ENCODE measurements at places on chromosomes 1 and 21.

GRCh38 chr1:230578616-230579015 is 63.7 kb upstream of the COG2 start:
- DNase-seq: no peak

DNA sequence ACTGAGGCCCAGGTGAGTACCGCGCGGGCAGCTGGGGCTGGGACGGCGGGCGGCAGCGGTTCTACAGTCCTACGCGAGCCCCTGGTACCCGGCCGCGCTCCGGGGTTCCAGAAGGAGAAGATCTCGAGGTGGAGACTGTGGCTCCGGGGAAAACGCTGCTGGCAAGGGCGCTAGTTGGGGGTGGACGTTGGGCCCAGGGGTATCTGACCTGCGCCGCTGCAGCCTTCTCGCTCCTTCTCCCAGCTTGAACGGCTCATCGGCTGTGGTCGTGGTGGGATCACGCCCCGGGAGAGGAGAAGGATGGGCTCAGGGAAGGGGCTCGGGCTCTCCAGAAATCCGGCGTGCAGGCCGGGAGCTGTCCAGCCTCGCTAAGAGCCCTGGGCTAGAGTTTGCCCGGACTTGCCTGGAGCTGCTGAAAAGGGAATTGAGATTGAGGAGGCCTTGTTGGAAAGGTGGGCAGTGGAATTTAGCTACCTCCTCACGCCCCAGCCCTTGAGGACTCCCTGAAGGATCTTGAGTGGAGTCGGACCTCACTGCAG is 1.1 kb upstream of the POU3F1 start:
- DNase-seq: no peak

DNA sequence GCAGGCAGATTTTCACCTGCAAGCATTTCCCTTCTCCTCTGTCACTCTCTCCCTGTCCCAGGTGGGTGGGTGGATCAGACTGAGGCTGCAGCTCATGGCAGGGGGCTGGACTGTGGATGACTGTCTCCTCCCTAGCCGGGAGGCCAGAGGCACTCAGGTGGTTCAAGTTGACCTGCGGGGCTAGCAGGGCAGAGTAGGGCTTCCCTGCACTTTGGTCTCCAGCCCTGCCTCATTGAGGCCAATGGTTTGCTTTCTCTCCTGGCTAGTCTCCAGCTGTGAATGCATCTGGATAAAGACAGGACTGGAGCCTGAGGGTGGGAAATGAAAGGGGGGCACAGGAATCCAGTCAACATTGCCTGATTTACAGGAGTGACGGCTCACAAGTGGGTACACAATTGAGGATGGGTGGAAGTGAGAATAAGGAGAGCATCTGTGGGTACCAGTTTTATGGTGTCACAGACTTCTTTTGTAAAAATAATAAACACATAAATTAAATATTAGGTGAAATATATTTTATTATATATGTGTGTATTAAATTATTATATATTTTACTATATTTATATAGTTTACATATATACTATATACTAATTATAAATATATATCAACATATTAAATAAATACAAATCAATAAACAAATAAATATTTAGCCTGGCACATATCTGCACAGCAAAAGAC is 25.6 kb downstream of the RUNX1 start:
- DNase-seq: no peak

GRCh38 chr21:29991624-29992023 is 51.8 kb upstream of the GRIK1 start:
- DNase-seq: no peak

DNA sequence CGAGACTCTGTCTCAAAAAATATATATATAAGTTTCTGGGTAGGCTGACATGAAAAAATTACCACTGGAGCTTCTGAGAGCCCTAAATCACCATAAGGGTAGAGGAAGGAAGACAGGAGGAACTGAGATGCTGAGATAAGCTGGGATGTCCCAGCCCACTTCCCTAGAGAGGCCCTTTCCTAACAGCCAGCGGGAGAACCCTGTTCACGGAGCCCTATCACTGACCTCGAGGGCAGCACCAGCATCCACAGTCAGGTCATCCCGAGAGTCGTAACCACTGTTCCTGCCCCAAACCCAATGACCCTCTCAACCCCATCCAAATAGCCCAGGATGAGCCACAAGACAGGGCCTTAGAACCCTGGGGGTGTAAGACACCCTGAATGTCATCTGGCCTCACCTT is 77.5 kb downstream of the CD34 start:
- no peak for DNase-seq

- no peak for DNase-seq
Observed at GRCh38 chr1:212605441-212606394, 2.8 kb upstream of the ATF3 start.

DNA sequence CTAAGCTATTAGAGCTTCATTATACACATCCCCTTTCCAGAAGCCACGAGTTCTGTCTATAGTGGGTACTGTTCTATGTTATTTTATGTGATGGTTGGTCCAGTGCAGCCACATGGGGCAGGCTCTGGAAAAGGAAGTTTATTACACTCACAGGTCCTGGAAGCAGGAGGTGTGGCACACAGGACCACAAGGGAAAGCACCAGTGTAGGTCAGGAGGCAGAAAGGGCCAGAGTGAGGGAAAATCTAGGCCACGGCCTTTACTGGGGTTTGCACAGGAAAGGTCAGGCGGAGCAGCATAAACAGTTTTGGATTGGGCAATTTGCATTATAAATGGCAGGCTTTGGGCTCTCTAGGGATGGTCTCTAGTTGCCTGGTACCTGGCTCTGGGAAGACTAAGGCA is 21.8 kb upstream of the CNIH3 start:
- no peak for DNase-seq

GRCh38 chr1:37001703-37002102 is 32.6 kb downstream of the GRIK3 start:
- DNase-seq: no peak

DNA sequence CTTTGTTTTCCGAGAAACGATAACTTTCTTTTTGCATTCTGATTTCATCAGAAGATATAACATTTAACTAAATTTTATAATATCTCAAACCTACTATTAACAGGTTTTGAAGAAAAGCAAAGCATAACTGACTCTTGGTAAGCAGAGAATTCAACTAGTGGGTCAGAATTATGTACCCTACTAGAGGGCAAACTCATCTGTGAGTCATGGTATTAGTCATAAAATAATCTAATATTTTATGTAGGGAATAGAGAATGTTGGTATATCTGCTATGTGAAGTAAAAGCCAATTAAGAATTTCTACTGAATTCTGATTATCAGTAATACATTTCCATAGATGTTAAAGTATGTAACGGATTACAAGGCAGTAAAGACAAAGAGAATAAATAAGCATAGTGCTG is 56.8 kb downstream of the USP1 start:
- no peak for DNase-seq

DNA sequence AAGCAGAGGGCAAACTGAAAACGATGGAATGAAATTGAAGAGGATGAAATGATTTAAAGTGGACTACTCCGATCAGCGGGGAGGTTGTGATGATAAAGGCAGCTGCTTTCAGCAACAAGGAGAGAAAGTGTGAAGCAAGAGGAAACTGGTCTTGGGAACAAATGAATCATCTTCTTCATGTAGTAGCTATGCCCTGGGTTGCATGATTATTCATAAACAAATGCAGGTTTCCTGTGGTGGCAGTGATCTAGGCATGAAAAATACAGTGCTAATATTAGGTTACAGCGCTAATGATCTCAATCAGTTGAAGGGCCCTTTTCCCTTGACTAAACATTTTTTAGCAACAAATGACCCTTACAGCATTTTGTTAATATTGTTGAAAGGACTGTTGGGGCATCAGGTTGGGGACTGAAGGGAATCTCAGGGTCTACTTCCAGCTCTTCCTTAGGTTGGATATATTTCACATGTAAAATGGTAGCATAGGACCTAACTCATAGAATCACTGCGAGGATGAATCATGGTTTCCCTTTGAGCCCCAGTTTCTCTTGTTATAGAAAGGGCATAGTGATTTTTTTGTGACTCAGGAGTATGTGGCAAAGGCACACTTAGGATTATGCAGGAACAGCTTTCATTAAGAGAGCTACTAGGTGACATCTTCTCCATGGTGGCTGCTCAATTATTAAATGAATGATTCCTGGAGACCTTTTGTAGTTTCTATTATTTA is 1.9 kb upstream of the ZFYVE9 start:
- peak; percentile 3 for DNase-seq

DNA sequence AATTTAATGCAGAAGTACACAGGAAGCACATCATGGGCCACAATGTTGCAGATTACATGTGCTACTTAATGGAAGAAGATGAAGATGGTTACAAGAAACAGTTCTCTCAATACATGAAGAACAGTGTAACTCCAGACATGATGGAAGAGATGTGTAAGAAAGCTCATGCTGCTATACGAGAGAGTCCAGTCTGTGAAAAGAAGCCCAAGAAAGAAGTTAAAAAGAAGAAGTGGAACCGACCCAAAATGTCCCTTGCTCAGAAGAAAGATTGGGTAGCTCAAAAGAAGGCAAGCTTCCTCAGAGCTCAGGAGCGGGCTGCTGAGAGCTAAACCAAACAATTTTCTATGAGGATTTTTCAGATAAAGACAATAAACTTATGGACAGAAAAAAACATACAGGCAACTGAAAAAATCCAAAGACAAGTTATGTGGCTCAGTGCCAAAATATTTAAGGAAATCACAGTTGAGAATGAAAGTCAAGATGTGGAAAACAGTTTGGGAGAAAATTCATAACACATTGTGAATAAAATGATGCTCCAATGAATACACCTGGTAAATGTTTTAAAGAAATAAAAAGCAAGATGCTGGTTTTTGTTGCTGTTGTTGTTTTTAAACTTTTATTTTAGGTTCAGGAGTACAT is 2.8 kb upstream of the ZNF644 start:
- no peak for DNase-seq

- no peak for DNase-seq
Observed at GRCh38 chr1:94859174-94859573, 39.0 kb downstream of the SLC44A3 start.

DNA sequence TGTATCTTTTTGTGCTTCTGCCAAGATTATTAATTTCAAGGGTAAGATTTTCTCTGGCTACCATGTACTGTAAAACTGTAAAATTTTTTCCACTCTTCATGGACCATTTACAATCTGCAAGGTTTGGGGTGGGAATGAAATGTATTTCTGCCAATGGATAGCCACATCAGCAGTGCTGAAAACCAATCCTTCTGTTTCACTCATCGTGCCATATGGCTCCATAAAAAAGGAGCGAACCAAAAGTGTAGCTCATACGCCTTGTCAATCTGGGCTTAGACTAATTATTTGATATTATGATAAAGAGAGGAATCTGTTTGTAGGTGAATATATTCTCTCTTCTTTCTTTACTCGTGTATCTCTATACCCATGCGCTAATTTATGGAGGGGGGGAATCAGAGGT is 3.0 kb upstream of the SLC44A5 start:
- no peak for DNase-seq

GRCh38 chr1:67004176-67004575 is 49.8 kb downstream of the SLC35D1 start:
- DNase-seq: no peak

- DNase-seq: no peak
Observed at GRCh38 chr1:25088946-25089345, 143.4 kb downstream of the SYF2 start.

Data from bone marrow (tissue), 2 donors.